ENCODE measurements at places on chromosomes 12 and 14.

DNA sequence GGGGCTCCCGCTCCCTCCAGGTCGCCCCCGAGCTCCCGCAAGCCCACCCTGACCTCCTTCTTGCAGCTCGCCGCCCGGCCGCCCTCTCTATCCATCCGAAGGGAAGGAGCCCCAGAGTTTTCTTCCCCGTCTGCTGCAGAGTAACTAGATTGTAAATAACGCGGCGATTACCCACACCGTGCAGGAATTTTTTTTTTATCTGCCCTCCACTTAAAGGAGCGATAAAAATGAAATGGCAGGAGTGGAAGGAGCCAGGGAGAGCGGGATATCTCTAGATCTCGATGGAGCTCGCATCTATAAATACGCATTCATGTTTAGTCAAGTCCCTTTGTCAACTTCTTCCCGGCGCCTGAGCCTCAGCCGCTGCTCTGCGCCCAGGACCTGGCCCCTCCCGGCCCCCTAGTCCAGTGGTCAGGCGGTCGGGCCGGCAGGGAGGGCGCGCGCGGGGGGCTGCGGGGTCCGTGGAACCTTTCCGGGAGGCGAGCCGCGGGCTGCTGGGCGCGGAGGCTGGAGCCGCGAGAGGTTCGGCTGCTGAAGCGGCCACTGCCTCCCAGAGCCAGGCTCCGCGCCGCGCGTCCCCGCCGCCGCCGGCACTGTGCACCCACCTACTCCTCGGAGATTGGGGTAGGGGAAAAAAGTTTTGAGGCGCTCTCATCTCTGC, 386.0 kb downstream of the BCAT1 start:
- no peak for DNase-seq

GRCh38 chr12:105548626-105549025, 218.1 kb downstream of the C12orf75 start:
- DNase-seq: no peak

GRCh38 chr12:114448618-114448933, 42.6 kb upstream of the TBX5 start:
- DNase-seq: no peak

DNA sequence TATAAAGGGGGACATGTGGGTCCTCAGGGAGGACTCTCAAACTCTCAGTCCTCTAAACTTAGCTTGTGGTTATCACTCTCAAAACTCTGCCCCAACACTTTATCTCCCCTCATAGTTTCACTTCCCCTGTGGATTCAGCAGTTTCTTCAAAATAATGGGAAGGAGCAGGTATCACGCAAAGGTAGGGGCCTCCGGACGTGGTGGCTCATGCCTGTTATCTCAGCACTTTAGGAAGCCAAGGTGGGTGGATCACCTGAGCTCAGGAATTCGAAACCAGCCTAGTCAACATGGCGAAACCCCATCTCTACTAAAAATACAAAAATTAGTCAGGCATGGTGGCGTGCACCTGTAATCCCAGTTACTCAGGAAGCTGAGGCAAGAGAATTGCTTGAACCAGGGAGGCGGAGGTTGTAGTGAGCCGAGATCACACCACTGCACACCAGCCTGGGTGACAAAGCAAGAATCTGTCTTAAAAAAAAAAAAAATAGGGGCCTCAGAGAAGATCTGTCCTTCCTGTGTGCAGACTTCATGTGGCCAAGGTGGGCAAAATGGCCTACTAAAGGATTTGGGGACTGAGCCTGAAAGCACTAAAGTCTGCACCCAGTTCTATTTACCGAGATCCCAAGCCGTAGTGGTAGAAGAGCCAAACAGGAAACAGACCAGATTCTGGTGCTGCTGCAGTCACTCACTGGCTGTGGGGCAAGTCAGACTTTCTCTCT, 6.4 kb downstream of the ITGB7 start:
- peak; percentile 27 for DNase-seq

- no peak for DNase-seq
Observed at GRCh38 chr12:50546441-50547318, 41.9 kb downstream of the DIP2B start.
